Stimulated activated CD8-positive, alpha-beta memory T cell treated with anti-CD3 and anti-CD28 coated beads, Interleukin-4, amount 100 ng/mL, for 4 hours (primary cell): ENCODE measurements at places on chromosomes 5 and 9.

GRCh38 chr9:91395106-91395552, 28.5 kb downstream of the NFIL3 start:
- no peak for DNase-seq

DNA sequence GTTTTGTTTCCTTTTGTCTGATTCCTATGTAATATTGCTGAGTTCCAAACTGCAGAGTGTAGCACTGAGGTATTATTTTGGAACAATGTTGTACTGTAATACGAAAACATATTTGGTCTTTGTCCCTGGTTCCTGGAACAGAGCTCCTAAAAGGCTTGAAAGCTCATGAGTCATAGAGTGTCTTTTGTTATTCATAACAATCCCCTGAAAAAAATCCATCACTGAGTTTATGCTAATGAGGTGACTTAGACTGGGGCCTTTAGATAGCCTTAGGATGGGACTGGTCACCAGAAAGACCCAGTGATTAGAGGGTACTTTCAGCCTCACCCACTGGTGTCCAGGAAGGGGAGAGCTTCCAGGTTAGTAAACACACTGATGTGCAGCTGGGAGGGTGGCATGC, 132.7 kb upstream of the POU5F2 start:
- no peak for DNase-seq

GRCh38 chr9:97900738-97901565, 21.3 kb downstream of the TRMO start:
- no peak for DNase-seq

DNA sequence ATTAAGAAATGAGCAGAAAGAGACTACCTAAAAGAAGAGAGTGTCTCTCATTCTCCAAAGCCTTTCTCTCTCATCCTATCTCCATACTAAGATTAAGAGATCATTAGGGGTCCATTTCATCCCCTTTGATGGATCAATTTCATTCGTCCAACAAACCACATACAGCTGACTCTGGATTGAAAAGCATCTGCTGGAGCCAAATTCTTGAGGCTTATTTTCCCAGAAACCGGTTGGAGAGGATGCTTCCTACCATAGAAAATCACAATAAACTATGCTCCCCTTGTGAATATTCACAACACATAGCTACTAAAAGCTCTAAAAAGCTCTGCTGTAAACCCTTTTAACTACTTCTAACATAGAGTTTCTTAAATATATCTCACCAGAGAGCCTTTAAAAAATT, 755.0 kb upstream of the ZNF608 start:
- DNase-seq, result no peak

DNA sequence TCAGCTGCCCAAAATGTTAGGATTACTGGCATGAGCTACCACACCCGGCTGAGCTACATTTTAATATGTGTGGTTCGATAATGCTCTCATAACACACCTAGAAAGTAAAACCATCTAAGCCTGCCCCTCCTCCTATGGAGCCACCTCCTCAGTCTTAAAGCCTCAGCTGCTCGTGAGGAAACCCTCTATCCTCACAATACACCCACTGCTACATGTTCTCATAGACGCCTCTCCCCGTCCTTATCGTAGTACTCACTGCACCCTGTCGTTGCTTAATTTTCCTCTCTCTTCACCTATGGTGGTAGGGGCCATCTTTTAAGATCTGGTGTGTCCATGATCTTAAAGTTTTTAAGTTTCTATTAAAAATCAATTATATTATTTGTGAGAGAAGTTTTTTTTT, 72.9 kb downstream of the RCL1 start:
- DNase-seq, result no peak
